Spinal cord (tissue), 10 donors: ENCODE measurements at places on chromosomes 5 and 9.

DNA sequence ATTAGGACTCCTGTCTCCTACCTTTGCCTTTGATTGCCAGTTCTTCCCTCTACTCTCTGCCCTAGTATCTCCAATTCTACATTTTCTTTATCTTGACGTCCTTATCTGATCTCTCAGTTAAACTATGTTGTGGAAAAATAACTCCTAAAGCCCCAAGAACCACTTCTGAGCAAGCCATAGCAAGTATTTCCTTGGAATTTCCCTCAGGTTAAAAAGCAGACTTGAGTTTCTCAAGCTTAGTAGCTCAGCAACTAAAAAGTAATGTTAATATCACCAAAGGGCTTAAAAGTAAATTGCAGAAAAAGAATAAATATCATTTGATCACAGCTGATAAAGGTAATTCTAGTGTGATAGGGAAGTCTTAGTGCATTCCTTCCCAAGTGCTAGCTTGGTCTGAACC is 13.2 kb upstream of the HSPB3 start:
- DNase-seq: no peak

- DNase-seq: no peak
Observed at GRCh38 chr5:26868504-26868903, 169.9 kb downstream of the CDH9 start.

DNA sequence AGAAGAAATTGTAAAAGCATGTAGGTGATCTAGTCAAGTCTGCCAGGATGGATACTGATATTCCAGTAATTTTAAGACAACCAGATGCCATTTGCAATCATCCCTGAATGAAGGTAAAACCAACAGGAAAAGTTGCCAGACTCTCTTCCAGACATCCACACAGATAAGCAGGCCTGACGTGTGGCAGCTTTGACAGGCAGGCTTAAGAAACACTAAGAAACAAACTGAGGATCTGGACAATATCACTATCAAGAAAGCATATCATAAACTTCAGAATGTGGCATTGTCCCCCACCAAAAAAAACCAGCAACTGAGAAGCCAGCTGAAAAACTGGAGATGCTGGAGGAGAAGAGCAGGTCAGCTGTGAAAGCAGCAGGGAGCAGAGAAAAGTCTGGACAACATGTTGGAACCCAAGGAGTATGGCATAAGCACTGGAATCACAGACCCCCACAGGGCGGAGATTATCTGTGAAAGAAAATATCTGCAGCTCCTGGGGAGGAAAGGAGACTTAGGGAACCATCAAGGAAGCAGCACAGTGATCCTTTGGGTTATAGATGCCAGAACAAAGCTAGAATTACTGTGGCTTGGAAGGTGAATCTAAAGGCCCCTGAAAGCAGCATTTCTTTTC is 307.0 kb downstream of the CWC27 start:
- DNase-seq: no peak

DNA sequence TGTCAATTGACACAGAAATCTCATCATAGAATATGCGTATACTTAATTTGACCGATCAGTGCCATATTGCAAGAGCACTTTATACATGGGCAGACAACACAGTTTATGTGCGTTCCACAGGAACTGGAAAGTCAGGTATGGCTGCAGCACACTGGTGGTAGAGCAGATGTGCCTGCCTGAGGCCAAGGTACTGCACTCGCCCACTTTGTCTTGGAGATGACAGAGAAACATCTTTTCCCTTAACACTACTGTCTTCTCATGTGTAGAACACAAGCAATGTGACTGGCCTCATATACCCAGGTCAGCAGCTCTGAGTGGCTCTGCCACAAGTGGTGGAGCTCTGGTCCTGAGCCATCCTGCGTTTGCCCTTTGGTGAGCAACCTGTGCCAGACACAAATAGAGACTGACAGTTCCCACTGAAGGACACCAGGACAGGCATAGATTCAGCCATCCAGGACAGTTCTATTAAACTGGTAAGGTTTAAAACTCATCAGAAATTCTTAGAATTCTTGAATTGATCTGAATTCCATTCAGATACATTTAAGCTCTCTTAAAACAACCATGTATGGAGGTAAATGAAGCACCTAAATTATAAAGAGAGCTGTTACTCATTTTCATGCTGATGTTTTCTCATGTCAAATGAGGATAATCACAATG is 21.0 kb upstream of the PPP2CA start:
- no peak for DNase-seq

- DNase-seq: no peak
Observed at GRCh38 chr9:86322973-86323644, 31.1 kb downstream of the TUT7 start.

GRCh38 chr5:219460-219863 is 1.3 kb downstream of the SDHA start:
- no peak for DNase-seq

DNA sequence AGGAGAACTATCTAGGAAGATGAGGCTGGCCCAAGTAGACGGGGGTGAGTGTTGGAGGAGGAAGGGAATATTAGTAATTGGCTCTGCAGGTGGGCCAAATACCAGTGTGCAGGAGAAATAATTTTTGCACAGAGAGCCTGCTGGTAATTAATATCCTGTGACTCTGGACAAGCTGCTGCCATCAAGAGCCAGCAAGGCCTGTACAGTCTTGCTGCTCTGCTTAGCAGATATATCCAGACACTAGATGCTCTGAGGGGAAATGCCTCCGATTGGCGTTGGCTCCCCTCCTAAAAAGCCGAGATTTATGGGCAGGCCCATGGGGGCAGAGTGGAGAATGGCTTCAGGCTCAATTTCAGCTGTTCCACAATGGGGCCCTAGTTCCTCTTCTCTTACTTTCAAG is 29.6 kb upstream of the ASTN2 start:
- DNase-seq: no peak

DNA sequence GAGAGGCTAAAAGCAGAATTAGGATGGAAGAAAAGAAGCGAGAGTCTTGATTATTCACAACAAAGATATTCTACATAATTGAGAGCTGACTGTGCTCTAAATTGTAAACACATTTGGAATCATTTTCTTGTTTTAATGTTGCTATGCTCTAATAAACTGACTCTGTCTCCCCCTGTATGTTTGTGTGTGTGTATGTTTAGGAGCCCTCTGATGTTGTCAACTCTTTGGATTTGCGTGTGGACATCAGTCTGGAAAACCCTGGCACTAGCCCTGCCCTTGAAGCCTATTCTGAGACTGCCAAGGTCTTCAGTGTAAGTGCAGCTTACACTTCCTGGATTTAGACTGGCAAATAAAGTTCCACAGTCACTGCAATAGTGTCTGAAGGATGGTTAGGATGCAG is 37.8 kb downstream of the MOCS2 start:
- DNase-seq: no peak

DNA sequence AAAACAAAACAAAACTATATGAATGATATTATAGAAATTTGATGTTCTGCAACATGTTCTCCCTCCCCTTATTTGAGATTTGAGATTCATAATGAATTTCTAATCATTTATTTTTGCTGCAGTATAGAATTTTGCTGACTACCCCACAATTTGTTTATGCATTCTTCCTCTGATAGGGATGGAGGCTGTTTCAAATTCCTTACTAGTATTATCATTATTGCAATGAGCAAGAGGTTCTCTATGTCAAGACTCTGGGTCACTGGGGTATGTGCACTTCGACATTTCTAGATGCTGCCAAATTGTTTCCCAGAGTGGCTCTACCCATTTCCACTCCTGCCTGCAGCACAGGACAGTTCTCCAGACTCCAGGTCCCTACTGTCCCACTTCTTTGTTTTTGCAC is 54.9 kb upstream of the DAB2IP start:
- DNase-seq: no peak

DNA sequence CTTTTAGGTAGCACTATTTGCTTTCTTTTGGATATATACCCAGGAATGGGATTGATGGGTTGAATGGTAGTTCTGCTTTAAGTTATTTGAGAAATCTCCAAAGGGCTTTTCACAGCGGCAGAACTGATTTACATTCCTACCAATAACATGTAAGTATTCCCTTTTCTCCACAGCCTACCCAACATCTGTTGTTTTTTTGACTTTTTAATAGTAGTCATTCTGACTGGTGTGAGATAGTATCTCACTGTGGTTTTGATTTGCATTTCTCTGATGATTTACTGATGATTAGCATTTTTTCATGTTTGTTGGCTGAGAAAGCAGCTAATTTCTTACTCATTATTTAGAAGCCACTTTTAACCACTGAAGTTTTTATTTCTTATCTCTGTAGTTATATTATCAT is 221.1 kb upstream of the ACTBL2 start:
- no peak for DNase-seq

DNA sequence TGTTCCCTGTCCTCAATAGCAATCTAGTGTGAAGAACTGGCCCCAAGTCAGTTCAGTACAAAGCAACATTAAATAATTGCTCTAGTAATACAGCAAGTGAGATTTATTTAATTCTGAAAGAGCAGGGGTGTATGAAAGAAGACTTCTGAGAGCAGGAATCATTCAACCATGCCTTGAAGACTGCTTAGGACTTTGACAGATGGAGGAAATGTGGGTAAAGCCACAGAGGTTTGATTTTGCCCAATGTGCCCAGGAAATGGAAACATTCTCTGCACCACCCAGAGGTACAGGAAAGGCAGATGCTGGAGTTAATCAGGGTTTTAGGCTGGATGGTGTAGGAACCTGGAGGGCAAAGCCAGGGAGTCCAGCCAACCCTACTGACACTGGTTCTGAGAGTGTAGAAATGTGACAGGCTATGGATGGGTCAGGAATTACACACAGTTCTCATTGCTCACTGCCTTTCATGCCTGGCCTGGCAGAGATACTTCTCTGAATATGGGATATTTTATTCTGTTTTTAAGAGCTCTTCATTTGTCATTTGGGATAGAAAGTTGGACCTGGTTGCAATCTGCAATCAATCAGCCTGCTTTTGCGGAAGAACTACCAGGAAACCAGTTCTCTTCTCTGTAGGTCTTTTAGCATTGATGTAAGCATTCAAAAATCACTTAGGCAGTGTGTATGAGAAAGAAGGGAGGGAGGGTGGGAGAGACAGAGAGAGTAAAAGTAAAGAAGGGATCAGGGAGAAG is 88.3 kb downstream of the BRINP1 start:
- DNase-seq: peak; percentile 34

- no peak for DNase-seq
Observed at GRCh38 chr5:16600397-16600796, 16.4 kb downstream of the RETREG1 start.

- no peak for DNase-seq
Observed at GRCh38 chr5:6483880-6484382, 35.3 kb downstream of the UBE2QL1 start.

- no peak for DNase-seq
Observed at GRCh38 chr5:115435065-115435777, 109.4 kb downstream of the FEM1C start.

DNA sequence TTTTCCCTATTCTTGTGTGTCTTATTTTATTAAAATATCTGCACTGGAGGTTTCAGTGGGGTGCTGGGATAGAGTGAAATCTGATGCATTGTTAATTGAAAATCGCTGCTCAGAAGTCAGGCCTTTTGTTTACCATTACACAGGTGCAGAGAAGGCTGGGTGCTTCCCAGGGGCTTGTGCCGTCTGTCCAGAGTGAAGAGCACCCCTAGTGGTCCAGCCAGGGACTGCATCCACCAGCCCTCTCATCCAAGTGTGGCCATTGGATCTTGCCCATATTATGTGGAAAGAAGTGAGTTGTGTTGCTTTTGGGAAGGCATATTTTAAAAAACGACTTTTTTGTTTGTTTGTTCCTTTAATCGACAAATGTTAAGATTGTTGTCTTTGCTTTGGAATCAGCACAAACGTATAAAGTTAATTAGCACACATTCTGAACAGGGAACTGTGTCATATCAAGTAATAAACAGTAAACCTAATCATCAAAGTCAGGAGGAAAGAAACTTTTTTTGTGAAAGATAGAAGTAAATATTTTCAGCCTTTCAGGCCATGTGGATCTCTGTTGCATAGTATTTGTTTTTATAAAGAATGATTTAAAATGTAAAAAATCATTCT is 315.6 kb downstream of the MTRR start:
- DNase-seq: no peak
